IPS DF 19.7 (cell line): ENCODE measurements at places on chromosomes 2 and 18.

GRCh38 chr18:31439807-31440325 lies 7.7 kb upstream of the DSG3 start:
- DNase-seq = no peak

- no peak for DNase-seq
Measured at GRCh38 chr18:21702602-21703001, 2.0 kb downstream of the ABHD3 start.

DNA sequence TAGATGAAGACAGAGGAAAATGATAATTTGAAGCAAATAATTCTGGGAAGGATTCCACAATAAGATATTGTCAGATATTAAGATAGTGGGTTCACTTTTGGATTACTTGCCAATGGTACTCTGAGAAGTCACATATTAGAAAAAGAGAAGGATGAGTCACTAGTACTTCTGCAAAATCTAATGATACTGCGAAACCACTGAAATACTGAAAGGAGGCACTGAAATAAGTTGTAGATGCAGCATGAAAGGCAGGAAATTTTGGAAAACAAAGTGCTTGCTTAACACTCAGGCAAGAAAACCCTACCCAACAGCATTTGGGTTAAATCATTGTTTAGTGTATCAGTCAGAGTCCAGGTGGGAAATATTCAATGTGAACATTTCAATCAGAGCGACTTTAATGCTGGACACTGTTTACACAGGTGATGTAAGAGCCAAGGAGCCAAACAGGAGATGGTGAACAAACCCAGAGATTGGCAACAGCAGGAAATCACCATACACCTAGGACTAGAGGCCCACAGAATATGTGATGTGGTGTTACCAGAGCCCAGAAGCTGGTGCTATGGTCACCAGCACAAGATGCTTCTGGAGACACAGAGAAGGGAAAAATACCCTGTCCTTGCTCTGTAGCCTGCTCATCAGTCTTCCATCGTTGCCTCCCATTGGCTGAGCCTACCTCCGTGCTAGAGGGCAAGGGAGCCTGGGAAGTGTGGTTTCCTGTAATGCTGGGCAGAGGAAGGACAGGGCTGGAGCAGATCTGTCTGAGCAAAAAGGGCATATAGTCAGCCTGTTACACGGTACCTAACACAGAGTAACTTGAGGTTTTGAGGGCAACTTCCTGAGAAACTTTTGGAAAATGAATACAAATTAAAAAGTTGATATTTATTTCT lies 204.7 kb upstream of the ITGA4 start:
- DNase-seq = no peak

- DNase-seq = no peak
Measured at GRCh38 chr2:180716186-180717180, 263.9 kb upstream of the UBE2E3 start.

DNA sequence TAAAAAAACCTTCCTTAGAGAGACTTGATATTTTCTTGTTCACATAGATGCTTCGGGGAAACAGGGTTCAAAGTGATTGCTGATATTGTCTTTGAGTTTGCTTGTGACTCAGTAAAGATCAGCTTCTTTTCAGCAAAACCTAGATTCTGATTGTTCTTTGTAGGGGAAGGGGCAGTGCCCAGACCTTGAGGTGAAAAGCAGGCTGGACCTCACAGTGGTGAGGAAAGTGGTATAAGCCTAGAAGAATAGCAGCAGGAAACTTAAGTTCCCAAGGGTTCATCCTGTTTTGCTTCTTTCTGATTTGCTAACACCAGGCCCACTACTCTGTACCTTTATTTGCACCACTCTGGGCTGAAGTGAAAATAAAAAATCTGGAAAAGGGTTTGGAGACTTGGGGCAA lies 20.9 kb downstream of the UBXN4 start:
- DNase-seq = no peak

- DNase-seq = peak; percentile 47
Measured at GRCh38 chr2:54665436-54665856, 58.0 kb upstream of the EML6 start.

- DNase-seq = no peak
Measured at GRCh38 chr2:66539452-66539851, 104.5 kb downstream of the MEIS1 start.

- DNase-seq = no peak
Measured at GRCh38 chr18:46738491-46738890, 18.4 kb downstream of the ST8SIA5 start.

DNA sequence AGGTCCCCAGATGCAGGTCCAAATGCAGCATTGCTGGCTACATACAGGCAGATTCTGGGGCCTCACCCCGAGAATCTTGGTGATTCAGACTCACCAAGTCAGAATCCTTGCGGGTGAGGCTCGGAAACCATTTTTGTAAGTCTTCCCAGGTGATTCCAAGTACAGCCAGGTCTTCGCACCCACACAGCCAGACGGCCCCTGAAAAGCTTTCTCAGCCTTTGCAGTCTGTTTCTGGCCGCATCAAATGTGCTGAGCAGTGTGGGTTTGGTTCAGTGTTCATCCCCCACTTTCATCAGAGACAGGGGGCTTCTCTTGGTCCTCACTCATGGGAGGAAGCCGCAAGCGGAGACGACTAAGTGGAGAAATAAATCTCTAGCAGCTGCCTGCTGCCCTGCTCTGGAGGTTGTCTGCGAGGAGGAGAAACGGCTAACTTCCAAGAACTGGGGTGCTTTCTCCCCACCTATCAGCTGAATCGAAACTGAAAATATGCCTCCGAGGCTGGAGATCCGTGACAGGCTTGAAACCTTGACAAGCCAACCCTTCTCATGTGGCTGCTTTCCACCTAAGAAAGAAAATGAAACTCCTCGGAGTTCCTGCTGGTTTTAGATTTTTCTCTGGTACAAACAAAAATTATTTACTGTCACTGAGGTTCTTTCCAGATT lies 8.9 kb upstream of the TMEM185B start:
- DNase-seq = no peak

DNA sequence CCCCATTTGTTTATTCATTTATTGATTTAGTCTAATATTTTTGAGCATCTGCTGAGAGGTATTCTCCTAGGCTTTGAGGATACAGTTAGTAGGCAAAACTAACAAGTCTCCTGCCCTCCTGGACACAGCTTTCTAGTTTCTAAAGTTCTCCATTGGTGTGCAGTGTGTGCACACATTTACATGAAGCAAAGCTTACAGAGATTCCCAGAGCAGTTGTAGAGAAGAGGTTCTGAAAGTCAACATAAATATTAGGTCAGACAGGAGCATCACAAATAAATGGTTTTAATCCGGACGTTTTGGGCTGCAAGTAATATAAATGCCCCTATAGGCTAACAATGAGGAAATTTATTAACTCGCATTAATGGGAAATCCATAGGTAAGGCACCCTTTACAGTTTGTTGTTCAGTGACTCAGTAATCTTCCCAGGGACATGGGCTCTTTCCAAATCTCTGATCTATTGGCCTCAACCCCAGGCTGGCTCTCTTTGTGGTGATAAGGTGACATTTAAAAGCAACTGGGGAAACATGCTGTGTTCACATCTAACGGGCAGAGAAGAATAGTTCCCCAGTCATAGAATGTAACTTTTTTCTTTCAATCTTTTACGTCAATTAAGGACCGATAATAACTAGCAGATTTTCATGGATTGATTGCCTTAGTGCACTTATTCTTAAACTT lies 407.2 kb downstream of the PTPRM start:
- DNase-seq = no peak

GRCh38 chr2:159454185-159454584 lies 162.2 kb downstream of the BAZ2B start:
- DNase-seq = no peak

- no peak for DNase-seq
Measured at GRCh38 chr18:35729991-35730668, 148.6 kb downstream of the GALNT1 start.

- DNase-seq = no peak
Measured at GRCh38 chr18:48376934-48377333, 32.2 kb downstream of the ZBTB7C start.

GRCh38 chr2:201151127-201151981 lies 31.6 kb upstream of the CASP10 start:
- DNase-seq = no peak

DNA sequence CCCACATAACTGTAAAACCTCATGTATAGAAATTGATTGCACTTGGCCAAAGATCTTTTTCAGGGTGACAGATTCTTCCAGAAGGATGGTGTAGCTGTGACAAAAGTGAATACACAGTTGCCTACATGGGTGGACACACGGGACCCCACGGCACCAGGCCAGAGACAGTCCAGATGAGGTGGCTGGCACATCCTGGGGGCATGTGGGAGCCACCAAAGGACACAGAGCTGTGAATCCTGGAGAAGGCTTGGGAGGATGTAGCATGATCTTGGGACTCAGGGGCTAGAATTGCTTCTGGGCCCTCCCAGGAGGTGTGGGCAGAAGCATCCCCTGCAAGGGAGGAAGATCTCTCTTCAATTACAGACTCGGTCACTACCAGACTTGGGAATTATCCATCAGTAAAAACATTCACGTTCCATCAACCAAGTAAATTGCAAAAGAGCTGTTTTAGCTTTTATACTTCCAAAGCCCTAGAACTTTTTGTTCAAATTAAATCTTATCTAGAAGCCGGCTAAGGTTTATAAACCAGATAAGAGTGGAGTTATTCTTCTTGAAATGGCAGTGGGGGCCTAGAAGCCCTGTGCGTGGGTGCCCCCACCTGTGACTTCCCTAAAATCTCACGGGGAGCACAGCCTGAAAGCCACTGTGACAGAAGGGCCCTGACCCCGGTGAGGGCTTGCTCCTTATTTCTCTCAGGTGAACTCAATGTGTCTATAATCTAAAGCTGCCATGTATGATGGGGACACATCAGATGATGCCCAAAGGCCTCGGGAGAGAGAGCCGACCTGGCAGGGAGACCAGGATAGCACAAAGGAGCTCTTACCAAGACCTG lies 81.7 kb downstream of the SEPTIN10 start:
- no peak for DNase-seq

GRCh38 chr18:31633392-31634330 lies 42.0 kb downstream of the TTR start:
- DNase-seq = no peak

DNA sequence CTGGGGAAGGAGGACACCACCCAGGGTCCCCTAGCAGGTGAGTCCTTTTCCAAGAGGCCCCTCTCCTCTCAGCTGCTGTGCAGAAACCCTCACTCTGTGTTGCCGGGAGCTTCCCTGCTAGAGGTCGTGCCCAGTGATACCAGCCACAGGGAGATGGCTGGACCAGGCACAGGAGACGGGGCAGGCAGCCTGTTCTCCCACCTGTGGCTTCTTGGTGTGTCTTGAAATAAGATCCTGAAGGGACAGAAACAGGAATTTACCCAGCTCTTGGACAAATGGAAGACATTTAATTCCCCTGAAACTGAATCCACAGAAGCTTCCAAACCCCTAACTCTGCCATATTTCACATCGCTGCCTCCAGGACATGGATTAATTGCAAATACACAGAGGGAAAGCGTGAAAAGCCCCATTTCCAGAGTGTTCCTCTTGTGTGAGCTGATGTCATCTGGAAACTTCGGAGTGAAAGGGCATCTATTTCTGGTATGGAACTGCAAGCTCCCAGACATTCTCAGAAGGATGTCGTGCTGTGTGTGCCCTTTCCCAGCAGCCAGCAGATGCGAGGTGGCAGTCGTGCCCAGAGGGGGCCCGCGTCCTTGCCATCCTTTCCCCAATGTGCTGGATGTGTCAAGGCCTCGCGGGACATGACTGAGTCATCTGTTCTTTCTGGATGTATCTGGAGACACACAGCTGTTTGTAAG lies 177.7 kb downstream of the SEPTIN10 start:
- DNase-seq = no peak

- no peak for DNase-seq
Measured at GRCh38 chr2:161422816-161423403, 6.8 kb downstream of the TBR1 start.

GRCh38 chr2:71865391-71865965 lies 282.2 kb downstream of the CYP26B1 start:
- DNase-seq = no peak

DNA sequence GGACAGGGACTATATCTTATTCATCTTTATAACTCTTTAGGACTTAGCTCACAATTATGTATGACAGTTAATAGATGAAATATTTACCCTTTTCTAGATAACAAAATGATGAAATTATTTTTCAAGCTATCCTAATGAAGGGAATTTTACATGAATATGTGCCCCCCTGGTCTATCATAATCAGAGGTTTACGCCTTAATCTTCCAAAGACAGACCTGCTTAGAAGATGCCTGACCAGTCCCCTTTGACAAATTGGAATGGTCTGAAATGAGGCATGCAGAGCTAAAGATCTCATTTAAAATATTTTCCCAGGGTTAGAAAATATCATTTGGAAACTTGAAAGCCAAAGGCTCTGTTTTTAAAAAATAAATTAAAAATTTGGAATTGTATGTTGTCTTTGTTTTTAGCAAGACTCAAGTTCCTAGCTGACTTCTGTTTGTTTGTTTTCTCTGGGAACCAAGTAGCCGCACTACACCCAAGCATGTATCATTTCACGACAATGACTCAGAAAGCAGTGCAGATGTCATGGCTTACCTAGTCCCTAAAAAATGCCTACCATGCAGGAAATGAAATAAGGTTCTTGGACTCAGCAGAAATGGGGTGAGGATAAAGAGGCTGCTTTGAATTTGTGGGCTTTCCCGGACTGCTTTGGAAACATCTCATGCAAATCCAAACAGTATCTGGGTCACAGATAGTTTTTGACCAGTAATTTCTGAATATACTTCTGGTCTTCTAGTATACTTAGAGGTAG lies 162.1 kb downstream of the ZEB2 start:
- DNase-seq = no peak

GRCh38 chr2:68429311-68429826 lies 37.7 kb downstream of the FBXO48 start:
- DNase-seq = no peak

DNA sequence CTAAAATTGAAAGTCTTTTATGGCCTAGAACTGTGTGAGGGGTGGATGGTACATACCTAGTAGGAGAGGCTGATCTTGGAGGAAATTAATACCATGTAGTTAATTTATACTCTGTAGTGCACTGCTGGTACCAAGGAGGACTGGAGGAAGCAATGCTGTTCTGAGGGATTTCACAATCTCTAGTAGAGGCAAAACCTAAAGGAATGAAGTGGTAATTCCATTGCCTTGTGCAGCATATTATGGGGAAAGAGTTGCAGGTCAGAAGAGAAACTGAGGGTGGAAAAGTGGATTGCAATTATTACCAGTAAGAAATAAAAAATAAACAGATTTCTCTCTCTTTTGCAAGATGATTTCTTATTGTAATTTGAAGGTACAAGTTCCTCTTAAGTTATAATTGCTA lies 2.2 kb downstream of the ABI2 start:
- DNase-seq = no peak
